Activated CD4-positive, CD25-positive, alpha-beta regulatory T cell treated with anti-CD3 and anti-CD28 coated beads, Interleukin-2, amount 50 U/mL, for 72 hours (primary cell): ENCODE measurements at places on chromosomes 11 and 22.
A peak's percentile ranks its signal among the peaks of the same experiment; 100 is the strongest.

DNA sequence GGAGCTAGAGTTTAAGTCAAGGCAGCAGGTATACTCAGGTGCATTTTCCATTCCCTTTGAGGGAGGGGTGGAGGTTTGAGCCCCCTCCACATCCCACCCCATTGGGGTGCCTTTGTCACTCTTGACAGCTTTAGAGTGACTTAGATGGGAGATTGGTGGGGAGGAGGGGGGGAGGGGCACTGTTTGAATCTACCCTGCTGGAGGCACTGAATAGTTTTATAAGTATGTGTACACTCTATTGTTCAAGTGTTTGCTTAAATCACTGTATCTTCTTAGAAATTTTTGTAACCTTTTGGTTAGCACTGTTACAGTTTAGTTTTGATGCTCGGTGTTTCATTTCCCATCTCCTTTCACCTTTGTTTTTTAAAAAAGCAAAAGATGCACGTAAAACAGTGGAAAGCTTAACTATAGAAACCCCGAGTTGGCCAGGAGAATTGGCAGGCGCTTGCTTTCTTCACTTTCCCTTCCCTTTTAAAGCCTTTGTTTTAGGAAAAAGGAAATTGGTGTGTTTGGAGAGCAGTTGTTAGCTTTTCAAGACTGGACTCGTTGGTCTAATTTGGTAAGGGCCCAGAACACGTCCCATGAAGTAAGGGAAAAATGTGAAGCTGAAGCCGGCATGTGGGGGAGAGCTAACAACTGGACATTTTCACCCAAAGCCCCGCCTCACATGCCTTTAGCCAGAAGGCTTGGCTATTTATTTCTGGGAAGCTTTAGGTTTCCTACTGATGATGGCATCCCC, 42.8 kb downstream of the TNRC6B start:
- DNase-seq = peak; percentile 6

- no peak for DNase-seq
Observed at GRCh38 chr11:95228081-95228749, 2.8 kb downstream of the SESN3 start.

DNA sequence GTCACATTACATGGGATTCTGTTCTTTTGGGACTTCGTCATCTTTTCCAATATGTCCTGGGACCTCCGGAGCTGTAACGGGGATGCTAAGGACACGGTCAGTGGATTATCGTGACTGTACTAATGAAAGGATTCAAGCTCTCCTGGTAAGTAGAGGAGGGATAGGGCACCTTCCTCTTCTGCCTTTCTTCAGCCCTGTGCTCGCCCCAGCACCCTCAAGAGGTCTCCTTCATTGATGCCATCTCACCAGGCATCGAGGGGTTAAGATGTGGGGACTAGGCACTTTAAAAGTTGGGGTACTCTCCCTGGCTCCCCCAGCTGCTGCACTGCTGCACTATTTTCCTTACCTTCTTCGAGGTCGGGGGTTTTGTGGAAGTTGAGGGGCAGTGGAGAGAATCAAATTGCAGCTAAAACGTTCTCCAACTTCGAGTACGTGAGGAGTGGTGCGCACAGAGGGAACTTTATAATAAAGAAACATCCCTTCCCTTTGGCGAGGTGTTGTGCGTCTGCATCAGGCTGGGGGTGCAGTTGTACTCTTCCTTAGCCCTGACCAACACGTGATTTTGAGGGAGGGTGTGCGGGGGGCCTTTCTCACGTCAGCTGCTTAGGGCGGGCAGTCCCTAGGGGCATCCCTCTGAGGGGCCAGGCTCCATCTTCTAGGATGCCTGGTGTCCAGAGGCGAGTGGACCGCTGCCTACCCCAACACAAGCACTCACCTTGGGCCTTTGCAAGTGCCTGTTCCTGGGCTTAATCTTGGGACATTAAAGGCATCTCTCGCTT, 96.1 kb downstream of the GRAMD1B start:
- no peak for DNase-seq

DNA sequence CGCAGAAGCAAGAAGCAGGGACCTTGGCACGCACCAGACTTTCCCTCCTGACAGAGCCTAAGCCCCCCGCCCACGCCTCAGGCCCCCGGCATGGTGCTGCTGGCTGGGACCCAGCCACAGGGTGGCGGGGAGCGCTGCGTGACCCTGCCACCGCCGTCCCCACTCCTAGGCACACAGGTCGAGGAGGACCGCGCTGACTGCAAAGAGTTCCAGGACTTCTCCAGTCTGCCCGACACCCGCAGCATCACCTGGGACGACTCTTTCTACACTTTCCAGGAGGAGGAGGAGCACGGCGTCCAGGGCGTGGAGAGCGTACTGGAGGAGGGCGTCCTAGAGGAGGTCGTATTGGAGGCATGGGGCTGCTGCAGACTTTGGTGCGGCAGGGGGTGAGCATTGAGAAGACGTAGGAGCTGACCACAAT, 103.7 kb downstream of the TRIM51G start:
- peak; percentile 23 for DNase-seq

GRCh38 chr11:9962722-9963121, 298.8 kb downstream of the SWAP70 start:
- no peak for DNase-seq

GRCh38 chr22:47285981-47286380, 523.5 kb downstream of the TBC1D22A start:
- no peak for DNase-seq

- no peak for DNase-seq
Observed at GRCh38 chr22:29937940-29938693, 55.1 kb downstream of the MTMR3 start.

DNA sequence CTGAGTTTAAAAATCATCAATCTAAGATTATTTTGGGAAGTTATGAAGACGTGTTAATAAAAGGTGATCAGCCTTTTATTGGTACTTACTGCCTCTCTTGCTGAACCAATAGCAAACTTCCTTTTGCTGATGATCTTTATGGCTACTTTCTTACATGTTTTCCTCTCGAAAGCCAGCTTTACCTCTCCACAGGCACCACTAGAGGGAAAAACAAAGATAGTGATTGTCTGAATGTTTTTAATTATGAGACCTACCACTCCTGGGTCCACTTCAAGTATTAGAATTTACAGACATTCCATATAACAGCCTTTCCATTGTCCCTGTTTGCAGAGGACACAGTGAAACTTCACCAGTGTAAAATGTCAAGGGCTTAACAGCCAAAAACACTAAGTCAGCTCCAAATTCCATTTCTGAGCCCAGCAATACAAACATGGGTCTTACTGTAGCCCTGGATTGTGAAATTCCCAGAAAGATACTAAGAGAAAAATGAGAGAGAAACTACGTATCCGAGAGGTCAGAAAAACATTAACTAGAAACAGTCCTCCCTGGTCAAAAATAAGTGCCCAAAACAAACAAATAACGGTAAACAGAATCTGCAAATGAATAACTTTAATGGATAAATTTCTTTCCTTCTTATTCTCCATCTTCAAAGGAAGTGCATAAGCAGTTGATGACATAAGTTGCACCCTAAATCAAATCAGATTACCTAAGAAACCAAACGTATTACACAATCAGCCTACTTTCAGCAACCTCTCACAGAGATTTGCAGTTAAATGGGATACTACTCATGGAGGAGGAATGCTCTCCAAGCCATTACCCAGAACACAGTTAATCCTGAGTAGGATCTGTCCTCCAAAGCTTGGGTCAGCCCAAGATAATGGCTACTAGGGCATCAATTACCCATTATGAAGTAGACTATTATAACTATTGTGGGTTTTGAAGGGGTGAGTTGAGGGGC, 29.5 kb downstream of the CHEK2 start:
- no peak for DNase-seq

GRCh38 chr11:134856056-134856971, 444.3 kb upstream of the B3GAT1 start:
- no peak for DNase-seq

- peak; percentile 6 for DNase-seq
Observed at GRCh38 chr22:24077416-24077815, 66.3 kb downstream of the CABIN1 start.

- DNase-seq = no peak
Observed at GRCh38 chr11:45409587-45409986, 123.4 kb upstream of the SYT13 start.

GRCh38 chr22:29795663-29796062, 28.5 kb downstream of the UQCR10 start:
- DNase-seq = no peak

- peak; percentile 61 for DNase-seq
Observed at GRCh38 chr11:118608360-118609227, 1.2 kb downstream of the PHLDB1 start.
